CD4-positive, alpha-beta memory T cell (primary cell): ENCODE measurements at places on chromosomes 2 and 18.

GRCh38 chr2:3329491-3329890 lies 48.1 kb downstream of the EIPR1 start:
- no peak for DNase-seq

DNA sequence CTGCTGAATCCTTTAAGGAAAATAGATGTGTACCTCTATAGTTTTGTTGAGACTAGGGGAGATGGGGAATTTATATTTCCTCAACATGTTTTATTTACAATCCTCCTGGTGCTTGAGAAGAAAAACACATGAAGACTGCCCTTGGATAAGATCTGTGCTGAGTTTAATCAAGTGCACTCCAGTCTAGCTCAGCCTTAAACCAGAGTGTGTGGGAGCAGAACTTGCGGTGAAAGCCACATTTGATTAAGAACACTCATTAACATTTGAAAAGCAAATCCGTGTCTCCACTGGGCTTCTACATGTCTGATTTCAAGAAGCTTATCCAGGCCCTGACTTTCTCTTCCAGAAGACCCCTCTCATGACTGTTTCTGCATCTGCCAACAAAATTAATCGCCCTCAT lies 84.8 kb upstream of the ITGA6 start:
- no peak for DNase-seq

DNA sequence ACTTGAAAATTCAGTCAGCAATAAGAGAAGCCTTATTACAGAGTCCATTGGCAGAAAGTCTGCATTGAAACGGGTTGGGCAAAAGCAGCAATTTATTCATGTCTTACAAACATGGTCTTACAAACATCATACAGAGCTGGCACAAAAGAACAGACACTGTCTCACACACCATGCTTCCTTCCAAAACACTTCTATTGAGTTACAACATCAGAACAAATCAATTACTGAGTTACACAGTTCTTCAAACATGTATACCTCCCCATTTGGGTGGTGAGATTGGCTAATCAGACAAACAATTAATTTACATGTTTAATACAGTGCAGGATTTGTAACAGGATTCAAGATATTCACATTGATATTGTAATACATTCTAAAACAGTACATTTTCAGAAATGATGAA lies 9.5 kb downstream of the SYT4 start:
- no peak for DNase-seq

GRCh38 chr2:209772290-209772685 lies 656 bp downstream of the UNC80 start:
- no peak for DNase-seq

DNA sequence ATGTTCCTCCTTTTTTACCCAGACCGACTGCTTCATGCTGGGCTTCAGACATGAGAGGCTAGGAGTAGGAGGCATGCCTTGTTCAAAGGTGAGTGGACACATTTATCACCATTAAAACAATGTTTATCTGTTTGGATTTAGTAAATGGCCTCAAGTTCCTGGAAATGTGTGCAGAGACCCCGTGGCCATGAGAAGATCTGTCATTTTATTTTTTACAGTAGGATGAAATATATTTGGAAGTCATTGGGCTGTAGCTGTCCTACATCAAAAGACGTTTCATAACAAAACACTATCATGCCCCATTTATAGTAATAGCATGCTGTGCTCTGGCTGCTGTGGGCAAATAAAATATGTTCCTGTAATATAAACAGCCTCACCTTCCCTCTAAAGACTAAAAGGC lies 403.9 kb upstream of the TNP1 start:
- no peak for DNase-seq

DNA sequence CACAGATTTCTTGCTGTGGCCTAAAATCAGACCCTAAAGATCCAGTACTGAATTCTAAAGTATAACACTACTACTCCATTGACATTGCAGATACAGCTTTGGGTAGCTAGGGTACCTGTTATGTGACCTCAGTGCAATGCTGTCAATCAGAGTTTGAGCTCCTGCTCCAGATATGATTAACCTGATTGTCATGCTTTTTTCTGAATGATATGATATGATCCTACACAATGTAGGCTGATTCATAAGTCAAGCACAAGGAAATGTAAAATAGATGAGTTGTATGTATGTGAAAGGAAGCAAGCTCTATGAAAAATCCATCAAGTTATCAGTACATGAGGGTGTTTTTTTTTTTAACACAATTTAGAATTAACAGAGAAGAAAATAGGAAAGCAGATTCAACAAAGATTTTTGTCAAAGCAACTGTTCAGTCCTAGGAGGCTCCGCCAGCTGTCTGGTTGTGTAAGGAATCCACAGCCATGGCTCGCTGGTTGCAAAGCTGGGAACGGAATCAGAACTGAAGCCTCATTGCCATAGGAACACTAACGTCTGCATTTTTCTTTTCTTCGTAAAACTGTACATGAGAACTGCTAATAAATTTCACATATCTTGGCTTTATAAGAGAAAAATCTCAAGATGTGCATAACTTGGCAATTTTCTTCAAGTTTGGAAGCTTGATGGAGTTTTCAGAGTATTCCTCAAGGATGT lies 52.9 kb downstream of the NR4A2 start:
- no peak for DNase-seq

- no peak for DNase-seq
Observed at GRCh38 chr2:71358931-71359671, 27.5 kb downstream of the ZNF638 start.

- no peak for DNase-seq
Observed at GRCh38 chr2:17604050-17604449, 63.6 kb downstream of the VSNL1 start.

DNA sequence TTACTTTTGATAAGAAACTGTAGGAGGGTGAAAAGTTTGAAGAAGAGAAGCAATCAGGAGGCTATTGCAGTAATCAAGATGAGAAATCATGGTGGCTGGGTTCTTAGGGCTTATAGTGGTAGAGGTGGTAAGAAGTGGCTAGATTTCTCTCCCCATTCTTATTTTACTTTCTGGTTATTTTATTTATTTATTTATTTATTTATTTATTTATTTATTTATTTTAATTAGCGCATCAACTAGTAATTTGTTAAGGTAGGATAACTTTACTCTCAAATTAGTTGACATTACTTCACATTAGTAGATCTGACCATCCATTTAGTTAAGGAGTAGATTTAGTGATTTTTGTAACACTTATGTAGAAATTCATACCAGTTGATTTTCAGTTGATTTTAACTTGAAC lies 77.4 kb downstream of the PIK3C3 start:
- DNase-seq: no peak

- DNase-seq: no peak
Observed at GRCh38 chr2:241001413-241002274, 3.2 kb downstream of the SNED1 start.

GRCh38 chr18:48134609-48135008 lies 204.2 kb upstream of the SMAD2 start:
- DNase-seq: no peak

- DNase-seq: no peak
Observed at GRCh38 chr2:227401550-227401949, 13.8 kb upstream of the SCYGR1 start.
